ENCODE measurements at places on chromosomes 12 and 14.

DNA sequence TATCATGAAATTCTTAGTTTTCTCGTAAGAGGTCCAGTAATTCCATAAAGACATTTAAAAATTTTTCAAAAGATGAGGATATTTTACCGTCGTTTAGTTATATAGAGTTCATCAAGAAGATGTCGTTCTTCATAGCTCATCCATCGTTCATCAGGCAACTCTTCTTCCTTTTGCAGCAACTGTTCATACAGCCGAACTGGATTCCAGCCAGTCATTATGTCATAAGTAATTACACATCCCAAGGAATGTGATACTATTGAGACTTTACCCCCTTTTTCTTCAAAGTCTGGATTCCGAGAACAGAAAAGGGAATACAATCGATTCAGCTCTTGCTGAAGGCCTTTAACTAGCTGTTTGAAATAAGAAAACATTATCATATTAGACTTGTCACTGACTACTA lies 90.3 kb downstream of the DDHD1 start:
- DNase-seq, result no peak

GRCh38 chr14:37601865-37602264 lies 6.4 kb downstream of the TTC6 start:
- no peak for DNase-seq

- no peak for DNase-seq
These were observed 11.1 kb downstream of the GLIPR1L1 start for GRCh38 chr12:75345531-75345930.

- DNase-seq, result no peak
These were observed at the start of gene HCAR1 for GRCh38 chr12:122730215-122731014. TSS of gene HCAR1 (minus strand) at chr12:122730844. CDS start at chr12:122730339, 505 bp downstream.

All from NCI-H345 (cell line).